ENCODE measurements at places on chromosomes 2 and 18.

GRCh38 chr18:38470421-38470820, 904.8 kb upstream of the CELF4 start:
- no peak for DNase-seq

DNA sequence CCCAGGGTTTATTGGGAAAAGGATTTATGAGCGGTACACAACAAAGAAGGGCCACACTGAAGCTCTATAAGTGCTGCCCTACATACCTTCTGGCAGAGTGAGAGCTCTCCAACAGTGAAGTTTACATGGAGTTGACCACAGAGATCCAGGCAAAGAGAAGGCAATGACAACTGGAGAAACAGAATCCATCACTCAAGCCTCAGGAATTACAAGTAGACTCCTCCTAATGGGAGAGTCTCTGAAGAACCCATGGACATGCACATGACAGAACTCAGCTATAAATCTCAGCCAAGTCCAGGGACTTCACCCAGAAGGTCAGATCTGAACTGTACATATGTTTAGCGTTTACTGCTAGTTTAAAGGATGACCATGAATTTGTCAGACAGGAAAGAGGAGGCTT, 164.7 kb downstream of the DNAH7 start:
- DNase-seq: no peak

- no peak for DNase-seq
Measured at GRCh38 chr2:36441816-36442215, 86.2 kb downstream of the CRIM1 start.

DNA sequence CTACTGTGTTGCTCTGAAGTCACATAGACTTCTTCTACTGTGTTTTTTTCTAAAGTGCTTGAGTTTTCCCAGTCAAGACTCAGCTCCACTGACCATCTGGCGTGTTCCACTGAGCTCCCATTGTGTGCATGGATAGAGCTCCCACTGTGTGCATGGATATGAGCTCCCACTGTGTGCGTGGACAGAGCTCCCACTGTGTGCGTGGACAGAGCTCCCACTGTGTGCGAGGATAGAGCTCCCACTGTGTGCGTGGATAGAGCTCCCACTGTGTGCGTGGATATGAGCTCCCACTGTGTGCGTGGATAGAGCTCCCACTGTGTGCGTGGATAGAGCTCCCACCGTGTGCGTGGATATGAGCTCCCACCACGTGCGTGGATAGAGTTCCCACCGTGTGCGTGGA, 148.3 kb upstream of the ALKAL2 start:
- DNase-seq: no peak

DNA sequence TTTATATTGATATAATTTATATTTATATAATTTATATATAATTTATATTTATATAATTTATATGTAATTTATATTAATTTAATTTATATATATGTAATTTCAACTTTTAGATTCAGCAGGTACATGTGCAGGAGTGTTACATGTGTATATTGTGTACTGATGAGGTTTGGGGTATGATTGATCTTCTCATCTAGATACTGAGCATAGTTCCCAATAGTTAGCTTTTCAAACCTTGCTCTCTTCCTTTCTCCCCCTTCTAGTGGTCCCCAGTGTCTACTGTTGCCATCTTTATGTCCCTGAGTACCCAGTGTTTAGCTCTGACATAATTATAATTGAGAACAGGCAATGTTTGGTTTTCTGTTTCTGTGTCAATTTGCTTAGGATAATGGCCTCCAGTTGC, 1335.3 kb upstream of the CDH2 start:
- DNase-seq: no peak

GRCh38 chr2:215917953-215918620, 95.3 kb downstream of the MREG start:
- no peak for DNase-seq

DNA sequence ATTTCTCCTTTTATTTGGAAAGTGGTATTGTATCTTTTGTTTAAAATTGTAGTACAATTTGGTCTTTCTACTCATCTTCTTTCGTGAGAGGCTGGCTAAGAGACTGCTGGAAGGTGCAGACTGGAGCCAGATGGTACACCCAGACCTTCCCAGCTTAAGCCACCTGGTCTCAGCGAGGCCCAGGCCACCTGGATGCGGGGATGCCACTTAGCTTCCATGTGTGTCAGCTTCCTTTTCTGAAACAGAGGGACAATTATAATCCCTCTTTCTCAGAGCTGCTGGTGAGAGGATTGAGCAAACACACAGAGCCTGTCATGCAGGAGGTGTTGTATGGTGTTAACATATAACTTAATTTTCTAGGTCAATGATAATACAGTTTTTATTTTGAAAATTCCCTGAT, 17.4 kb downstream of the FARP2 start:
- no peak for DNase-seq

DNA sequence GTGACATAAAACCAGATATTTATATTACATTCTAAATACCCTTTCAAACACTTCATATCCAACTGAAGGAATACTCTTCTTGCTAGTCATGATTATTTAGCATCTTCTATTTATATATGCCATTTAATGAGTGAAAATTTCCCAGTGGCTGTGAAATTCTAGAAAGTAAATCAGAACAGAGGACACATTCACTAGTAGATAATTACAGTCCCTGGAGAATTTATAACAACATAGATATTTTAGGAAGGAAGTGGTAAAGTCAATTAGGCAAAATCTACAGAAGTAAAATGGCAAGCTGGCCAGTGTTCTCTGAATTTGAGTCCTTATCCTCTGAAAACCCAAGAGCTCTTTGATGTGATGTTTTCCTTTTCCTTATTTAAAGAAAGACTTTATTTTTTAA, 121.8 kb downstream of the PMAIP1 start:
- DNase-seq: no peak

DNA sequence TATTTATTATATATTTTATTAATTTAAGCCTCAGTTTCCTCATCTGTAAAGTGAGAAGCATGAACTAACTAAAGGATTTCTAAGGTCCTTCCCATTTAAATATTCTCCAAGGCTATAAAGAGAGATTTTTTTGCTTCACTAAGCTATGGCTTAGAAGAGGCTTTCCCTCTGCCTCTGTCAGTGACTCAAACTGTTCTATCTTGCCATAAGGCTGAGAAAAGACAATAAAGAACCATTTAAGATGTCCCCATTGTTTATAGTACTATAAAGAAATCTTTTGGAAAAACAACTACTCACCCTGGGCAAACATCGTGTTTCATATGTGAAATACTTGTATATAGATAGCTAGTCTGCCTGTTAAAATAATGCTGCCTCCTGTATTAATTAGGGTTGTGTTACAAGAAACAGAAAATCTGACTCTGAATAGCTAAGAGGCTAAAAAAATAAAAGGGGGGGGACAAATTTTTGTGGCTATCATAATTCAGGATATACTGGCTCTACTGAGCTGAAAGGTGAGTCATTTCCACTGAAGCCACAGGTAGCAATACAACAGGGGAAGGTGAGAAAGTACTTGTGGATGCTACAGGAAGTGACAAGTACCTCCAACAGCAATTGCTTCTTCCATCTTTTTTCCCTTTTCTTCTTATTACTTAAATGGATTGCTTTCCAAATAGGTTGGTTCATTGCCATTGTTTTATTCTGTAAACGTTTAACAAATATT, 25.4 kb downstream of the EPHA4 start:
- no peak for DNase-seq

DNA sequence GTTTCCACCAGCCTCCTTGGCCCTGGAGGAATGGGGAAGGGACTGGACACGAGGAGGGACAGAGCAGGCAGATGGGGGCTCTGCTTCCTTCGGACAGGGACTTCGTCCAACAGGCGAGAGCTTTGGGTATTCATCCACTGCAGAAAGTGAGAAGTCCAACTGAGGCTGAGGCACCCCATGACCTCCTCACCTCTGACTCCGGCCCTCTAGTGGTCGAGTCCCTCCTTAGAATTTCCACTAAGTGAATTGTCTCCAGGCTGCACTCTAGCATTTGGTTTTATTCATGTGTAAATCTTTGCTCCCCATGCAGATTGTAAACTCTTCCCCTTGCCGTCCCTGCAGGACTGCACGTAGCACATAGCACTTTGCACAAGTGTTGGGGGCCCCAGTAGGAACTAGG, 75.6 kb downstream of the TMEM247 start:
- no peak for DNase-seq

GRCh38 chr2:11796190-11797171, 50.0 kb downstream of the LPIN1 start:
- DNase-seq: no peak

DNA sequence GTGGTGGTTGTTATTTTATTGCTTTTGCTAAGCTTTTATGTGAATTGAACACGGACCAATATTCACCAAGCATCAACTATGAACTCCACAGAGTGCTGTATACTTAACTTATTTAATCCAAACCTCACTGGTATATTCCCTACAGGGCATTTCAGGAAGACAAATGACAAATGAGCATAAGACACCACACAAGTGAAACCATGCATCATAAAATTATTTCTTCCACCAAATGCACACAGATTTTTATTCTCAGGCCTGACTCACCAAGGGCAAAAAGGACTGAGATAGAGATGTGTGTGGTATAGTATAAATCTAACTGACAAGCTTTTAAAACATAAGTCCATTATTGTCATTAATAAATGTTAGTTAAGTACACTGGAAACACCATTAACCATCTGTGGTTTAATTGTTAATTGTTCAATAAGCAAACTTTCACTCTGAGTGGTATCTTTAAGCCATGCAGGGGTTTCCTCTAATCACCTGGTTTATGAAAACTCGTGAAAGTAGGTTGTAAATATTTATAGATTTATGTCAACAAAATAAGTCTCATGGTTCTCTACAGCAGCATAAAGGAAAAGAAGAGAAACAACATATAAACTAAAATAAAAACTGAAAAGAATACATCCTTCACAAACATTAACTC, 77.6 kb upstream of the CRIM1 start:
- no peak for DNase-seq

GRCh38 chr2:201320701-201321100, 36.4 kb downstream of the FLACC1 start:
- no peak for DNase-seq

DNA sequence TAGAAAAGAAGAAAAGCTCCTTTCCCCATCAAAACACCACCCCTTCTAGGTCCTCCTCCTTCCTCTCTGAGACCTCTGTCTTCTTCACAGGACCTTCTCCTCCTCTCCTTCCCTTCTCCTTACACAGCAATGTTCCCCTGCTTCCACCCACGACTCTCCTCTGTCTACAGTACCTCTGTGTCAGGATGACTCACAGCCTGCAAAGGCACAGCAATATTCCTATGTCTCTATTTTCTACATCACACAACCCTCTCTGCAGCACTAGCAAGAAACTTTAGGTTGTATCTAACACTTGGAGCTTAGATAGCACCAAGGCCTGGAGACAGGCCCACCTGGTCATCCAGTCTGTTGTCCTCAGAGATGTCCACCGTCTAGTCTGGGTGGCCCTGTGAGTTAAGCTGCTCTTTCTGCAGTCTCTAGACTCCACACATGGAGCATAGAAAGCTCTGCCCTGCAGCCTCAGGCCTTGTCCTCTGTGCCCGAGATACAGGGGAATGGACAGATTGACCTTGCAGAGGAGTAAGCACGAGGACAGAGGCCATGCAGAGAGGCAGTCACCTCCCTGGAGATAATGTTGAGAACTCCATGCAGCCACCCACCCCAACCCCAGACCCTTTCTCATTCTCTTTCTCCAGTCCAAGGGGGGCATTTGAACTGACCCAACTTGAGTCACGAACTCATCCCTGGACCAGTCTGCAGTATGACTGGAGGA, 212.0 kb downstream of the TNS1 start:
- no peak for DNase-seq

DNA sequence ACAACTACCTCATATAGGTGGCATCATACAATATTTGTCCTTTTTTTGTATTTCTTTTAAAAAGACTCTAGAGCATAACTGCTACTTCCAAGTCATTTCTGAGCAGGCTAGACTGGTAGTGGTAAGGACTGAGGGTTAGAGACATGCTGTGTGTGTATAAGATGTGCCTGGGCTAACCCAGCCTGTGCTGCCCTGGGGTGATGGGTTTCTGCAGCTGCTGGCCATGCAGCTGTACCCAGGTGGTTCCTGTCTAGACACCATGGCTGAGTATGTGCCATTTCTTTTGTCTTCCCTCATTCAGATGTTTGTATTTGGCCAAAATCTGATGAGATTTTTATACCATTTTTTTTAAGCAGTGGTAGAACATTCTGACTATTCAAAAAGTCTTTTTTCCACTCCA, 40.0 kb downstream of the MERTK start:
- no peak for DNase-seq

- no peak for DNase-seq
Measured at GRCh38 chr2:20062615-20063545, 11.5 kb upstream of the LAPTM4A start.

GRCh38 chr2:28437918-28438317, 45.3 kb downstream of the FOSL2 start:
- DNase-seq: no peak

- no peak for DNase-seq
Measured at GRCh38 chr2:1556286-1556685, 143.0 kb downstream of the TPO start.

- DNase-seq: no peak
Measured at GRCh38 chr2:179129574-179130238, 79.8 kb upstream of the CCDC141 start.

DNA sequence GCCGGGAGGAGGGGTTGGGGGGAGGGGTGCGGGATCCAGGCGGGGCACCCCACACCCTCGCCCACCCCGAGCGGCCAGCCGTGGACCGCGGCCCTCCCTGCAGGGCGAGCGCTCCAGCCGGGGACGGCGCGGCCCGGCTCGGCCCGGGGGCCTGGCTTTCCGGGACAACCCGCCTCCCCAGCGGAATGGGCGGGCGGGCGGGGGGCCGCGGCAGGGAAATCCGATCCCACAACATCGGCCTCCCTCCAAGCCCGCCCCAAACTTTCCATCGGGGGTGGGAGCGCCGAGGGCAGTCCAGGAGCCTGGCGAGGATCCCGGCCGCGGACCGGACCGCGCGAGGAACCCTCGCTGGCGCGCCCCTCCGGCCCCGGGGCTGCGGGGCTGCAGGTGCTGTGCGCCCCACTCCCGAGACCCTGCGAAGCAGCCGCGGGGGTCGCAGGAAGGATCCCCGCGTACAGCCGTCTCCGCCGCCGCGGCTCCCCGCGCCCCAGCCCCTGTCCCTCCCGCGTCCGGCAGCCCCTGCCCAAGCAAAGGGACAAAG, 529 bp downstream of the SEMA4C start:
- peak; percentile 87 for DNase-seq

GRCh38 chr2:185578322-185578721, 160.3 kb upstream of the FSIP2 start:
- DNase-seq: no peak

DNA sequence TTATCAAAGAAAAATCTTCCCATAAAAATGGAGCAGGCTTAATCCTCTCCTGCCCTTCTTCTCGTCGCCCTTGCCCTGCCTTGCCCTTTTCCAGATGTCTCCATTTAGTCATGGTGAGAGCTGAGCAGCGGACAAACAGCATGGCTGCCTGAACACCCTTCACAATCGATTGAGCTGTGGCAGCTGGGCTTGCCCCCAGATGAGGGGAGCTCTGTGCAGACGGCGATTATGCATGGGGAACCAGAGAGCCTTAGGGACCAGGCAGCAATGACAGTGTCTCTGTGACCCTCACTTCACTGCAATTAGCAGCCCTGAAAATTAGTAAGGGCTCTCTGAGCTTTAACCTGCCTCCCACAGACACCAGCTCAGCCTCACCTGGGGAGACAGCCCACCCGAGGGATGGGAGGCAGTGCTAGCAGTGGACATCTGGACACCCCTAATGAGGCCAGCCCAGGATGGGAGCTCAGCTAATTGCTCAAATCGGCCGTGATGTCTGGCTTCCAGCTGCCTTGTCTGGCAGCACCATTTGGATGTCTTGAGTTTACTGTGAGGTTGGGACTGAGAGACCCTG, 365.7 kb downstream of the TNS1 start:
- DNase-seq: no peak

- DNase-seq: no peak
Measured at GRCh38 chr18:52069201-52069600, 270.8 kb upstream of the DCC start.

Data from left ventricle myocardium inferior (tissue), 1 donor.